ENCODE measurements at places on chromosomes 2 and 18. TPM values are rescaled to one million over a fixed set of nuclear protein-coding genes. Genes with fewer than 3 reads are reported as not detected.
A peak's percentile ranks its signal among the peaks of the same experiment; 100 is the strongest.

DNA sequence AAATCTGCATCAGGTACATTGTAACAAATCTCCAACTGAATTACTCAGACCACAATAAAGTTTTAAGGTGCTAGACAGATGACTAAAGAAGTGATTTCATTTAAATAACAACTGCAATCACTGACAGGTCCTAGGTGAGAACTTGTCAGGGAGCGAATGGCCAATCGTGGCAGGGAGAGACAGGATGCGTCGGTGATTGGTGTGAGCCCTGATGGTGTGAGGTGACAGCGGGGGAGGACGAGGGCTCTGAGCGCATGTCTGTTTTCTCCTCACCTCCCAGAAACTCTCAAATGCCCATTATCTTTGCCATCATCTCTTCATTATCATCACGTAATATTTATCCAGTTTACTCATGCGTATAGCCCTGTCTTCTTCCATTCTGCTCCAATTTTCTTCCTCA, 207.9 kb upstream of the LYPD1 start:
- DNase-seq: no peak

Gene RAB17
- 60.1 TPM for total RNA-seq

GRCh38 chr2:30820381-30821055, 13.3 kb upstream of the CAPN13 start:
- DNase-seq: no peak

Gene NXPH2
- total RNA-seq: not detected

GRCh38 chr2:128781585-128782385, 463.1 kb upstream of the HS6ST1 start:
- no peak for DNase-seq

DNA sequence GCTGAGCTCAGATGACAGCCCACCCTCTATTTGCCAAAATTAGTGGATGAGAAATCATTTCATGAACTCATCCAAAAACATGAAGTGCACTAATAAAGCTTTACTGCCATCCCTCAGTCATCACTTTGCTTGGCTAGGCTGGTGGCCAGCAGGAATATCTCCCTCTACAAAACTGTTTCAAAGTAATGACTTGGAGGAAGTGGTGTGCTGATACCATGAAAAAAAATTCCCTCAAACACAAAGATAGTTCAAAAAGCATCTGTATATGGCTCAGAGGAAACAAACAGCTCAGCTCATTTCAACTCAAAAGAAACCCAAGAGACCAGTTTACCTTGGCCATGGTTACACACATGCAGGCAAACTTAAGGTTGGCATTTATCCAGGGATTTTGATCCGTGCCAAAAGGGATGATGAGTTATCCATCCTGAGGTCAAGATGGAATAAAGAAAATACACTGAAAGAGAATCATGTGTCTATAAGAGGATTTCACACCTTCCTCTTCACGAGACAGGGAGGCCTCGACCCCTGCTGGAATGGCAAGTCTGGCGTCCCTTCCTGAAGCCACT, 18.4 kb upstream of the WIPF1 start:
- no peak for DNase-seq

GRCh38 chr2:232352511-232353091, 25.9 kb upstream of the ALPP start:
- peak; percentile 39 for DNase-seq

DNA sequence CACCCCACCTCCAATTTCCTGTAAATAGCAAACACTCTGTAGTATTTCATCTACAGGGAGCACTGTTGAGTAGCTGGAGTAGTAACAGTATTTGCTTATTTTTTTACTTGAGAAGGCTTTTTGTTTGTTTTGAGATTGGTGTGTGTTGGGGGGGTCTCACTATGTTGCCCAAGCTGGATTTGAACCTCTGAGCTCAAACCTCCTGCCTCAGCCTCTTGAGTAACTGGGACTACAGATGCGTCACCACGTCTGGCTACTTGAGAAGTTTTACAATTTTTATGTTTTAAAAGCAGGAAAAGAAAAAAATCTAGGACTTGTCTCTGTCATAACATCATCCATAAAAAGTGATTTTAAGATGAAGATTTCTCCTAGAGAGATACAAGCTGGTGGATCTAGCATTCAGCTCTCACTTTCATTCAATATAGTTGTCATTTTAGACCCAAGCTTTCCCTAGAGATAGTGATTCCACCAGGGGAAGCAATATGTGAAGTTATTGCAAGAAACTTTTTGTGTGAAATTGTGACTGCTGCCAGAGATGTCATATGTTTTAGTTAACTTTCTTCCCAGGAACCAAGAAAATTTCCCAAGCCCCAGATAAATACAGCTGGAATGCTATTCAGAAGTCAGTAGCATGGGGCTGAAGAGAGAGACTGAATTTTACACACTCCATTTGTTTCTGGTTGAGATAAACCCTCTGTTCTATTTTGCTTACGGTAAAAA, 60.2 kb upstream of the MAP4K3 start:
- no peak for DNase-seq

Measured in lower lobe of right lung (tissue), 2 donors.